ENCODE measurements at places on chromosomes 4 and X.

DNA sequence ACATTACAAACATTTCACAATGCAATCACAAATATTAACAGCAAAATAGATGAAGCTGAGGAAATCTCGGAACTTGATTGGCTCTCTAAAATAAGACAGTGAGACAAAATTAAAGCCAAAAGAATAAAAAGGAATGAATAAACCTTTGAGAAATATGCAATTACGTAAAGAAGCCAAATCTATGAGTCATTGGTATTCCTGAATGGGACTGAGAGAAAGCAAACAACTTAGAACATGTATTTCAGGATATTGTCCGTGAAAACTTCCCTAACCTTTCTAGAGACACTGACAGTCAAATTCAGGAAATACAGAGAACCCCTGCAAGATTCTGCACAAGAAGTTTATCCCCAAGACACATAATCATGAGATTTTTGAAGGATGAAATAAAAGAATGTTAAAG lies 48.4 kb upstream of the SPANXN2 start:
- DNase-seq, result no peak

DNA sequence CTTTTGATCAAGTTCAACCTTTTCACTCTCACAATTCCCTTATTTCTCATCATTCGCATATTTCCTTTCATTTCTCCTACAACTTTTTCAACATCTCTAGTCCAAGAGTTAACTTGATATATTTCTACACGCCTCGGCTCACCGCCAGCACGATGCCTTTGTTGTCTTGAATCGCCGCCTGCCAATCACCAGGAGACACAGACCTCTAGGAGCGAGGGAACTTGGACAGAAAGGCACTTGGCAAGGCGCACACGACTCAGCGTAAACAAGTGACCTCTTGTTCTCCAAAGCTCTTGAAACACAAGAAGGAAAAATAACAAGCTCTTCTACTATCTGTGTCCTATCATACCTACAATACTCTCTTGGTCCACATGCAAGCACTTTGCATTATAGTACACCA lies 27.1 kb upstream of the RBMX start:
- no peak for DNase-seq

DNA sequence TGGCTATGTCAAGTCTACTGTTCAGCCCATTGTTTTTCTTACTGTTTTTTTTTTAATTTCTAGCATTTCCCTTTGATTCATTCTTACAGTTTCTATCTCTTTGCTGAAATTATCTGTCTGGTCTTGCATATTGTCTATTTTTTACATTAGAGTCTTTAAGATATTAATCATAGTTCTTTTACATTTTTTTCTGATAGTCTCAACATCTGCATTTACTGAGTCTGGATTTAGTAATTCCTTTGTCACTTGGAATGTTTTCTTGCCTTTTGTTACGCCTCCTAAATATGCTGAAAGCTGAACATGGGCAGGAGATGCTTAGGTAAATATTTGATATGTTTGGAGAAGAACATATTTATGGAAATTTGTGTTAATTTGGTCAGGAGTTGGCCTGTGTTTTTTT lies 10.4 kb downstream of the JADE3 start:
- no peak for DNase-seq

DNA sequence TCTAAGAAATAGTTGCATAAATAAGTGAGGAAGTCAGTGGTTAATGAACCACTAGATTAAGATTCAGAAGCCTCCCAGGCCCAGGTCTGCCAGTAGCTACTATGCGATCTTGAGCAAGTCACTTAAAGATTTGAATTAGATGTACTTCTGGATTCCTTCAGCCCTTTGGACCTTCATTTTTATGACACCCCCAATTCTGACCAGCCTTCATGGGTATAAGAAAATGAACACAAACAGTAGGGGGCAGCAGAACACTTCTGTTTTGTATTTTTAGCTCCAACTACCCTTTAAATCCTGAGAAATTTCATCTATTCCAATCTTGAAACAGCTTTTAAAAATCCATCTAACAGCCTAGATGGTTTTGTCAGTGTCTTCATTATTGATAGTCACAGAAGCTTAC lies 19.0 kb downstream of the TMEM47 start:
- DNase-seq, result peak; percentile 2

GRCh38 chr4:2250357-2251072 lies 8.6 kb upstream of the HAUS3 start:
- DNase-seq, result peak; percentile 0
